ENCODE measurements at places on chromosomes 11 and 22.

DNA sequence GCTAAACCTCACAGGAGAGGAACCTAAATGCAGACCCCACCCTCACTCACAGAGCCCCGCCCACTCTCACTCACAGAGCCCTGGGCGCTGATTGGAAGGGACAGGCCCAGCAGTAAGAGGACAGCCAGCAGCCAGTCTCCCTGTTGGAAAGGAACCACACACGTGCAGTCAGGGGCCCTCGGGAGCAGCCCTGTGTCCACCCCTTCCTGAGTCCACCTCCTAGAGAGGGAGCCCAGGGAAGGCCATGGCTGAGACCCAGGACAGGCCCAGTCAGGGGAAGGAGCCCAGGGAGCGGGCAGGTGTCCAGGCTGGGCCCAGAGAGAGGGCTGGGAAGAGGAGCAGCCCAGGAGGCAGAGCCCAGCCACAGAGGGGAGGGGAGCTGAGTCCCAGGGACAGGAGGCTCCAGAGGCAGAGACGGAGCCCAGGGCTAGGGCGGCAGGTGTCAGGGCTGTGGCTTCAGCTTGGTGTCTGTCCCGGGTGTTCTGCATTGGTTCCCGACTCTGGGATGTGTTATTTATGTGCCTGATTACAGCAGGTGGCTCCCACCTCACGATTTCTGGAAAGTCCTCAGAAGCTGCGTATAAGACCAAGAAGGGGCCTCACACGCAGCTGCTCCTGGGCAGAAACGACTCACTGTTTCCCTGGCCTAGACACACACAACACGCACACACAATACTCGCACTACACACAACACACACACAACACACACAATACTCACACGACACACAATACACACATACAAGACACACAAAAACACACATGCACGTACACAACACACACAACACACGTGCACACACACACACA, 9.0 kb upstream of the APOBEC3H start:
- DNase-seq: no peak

DNA sequence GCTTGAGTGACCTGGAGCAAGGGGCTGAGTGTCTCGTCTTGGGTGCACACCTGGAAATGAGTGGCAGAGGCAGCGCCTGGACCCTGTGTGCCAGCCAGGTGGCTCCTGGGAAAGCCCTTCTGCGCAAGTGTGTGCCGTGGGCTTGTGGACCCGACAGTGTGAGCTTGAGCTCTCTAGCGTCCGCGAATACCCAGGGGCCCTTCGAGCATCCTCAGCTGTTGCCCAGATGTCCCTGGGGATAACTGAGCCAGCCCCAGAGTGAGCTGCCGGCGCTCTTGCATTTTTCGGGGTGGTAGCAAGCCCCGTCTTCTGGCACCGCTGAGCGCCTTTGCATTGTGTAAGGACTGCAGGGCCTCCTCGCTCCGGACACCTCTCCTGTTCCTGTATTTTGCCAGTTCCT, 399.2 kb downstream of the TBC1D22A start:
- no peak for DNase-seq

DNA sequence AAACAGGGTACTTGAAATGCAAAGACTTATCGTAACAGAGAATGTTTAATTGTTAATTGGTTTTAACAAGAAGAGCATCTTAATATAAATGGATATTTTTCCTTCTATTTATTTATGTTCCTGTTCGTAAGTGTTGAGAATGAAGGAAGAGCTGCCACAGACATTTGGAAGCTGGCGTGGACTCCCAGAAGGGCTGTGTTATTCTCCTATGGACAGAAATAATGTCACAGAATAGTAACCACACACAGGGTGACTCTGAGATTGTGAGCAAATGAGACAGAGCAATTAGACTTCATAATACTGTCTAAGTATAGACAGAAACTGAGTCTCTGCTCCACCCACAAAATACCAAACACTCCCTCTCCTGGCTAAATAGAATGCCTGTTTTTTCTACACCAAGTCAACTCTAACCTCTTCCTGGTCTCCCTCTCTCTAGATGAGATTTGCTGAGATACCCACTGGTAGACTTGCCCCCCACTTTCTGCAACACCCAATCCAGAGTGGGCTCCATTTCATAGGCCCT, 6.1 kb downstream of the APOL3 start:
- DNase-seq: no peak

- DNase-seq: no peak
Measured at GRCh38 chr11:108511851-108512474, 13.8 kb upstream of the POGLUT3 start.

DNA sequence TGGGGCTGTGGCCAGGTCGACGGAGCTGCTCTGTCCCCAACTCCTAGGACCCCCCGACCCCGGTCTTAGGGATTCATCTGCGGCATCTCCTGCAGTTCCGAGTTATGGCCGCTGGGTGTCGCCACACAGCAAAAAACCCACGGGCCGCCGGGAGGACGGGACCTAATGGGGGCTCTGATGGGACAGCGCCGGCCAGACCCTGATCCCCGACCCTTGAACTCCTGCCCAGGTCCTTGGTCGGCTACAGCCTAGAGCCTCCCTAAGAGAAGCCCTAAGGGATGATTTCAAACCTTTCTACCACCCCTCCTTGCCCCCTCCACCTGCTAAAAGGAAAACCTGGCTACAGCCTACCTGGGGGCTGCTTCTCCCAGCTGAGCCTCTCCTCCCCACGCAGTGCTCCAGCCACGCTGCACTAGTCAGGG, 30.8 kb upstream of the LRRC10B start:
- DNase-seq: peak; percentile 12

DNA sequence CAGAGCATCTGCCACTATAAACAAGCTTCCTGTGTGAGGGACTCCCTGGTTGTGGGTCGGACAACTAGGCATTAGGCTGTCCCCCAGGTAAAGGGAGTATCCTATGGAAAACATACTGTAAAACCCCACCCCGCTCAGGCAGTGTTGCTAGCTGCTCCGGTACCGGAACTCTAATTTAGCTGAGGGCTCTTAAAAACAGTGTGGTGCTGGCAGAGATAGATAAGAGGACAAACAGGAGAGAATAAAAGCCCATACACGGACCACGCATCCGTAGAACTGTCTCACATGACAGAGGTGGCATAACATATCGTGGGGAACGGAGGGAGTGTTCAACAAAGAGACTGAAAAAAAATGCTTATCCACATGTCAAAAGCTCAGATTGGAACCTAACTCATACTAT, 3.4 kb upstream of the MOGAT2 start:
- DNase-seq: no peak

DNA sequence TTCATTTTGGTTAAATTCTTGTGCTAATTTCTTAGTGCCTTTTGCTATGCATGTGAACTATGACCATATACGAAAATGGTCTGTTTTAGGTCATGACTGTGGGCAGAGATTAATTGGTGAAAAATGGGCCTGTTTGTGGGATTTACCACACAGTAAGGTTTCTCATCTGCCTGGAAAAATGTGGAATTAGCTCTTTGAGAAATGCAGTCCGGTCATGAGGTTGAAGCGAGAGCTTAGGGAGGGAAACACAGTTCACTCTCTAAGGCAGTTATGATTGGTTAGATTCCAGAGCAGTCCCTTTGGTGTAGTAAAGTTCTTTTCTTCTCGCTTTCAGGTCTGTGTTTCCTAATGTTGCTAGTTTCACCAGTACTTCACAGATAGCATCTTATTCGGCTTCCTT, 1.2 kb upstream of the PDE3B start:
- no peak for DNase-seq

- DNase-seq: no peak
Measured at GRCh38 chr22:30652852-30653251, 14.8 kb downstream of the DUSP18 start.

- no peak for DNase-seq
Measured at GRCh38 chr22:36413022-36413775, 25.4 kb upstream of the MYH9 start.

DNA sequence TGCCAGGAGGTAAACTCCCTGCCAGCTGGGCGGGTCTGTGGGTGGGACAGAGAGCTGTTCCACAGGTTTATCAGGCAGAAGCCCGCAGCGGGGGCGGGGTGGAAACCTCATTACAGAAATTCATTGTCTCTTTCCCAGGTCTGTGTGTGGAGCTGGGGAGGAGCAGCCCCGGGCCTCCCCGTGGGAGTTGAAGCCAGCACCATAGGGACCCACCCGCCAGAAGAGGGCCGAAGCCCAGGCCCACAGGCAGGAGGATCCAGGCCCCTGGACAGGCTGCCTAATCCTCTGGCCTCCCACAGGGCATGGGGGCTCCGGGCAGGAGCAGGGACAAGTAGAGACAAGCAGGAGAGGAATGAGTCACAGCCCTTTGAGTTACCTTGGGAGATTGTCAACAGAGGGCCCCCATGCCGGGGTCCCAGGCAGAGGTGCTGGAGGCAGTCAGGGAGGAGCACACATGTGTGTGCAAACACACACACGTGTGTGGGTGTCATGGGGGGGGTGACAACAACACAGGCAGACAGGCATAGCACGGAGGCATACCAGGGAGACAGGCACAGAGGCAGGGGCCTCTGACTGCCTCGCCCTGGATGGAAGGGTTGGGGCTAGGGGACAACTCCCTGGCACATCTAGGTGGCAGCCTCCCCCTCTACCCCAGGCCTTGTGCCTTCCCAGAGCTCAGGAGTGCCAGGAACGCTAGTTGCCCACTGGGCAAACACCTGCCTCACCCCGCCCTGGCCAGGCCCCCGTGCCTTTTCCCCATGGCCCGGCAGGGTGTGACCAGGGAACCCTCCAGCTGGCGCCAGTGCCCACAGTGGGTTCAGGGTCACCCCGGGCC, 1.4 kb downstream of the CDC42BPG start:
- DNase-seq: no peak

DNA sequence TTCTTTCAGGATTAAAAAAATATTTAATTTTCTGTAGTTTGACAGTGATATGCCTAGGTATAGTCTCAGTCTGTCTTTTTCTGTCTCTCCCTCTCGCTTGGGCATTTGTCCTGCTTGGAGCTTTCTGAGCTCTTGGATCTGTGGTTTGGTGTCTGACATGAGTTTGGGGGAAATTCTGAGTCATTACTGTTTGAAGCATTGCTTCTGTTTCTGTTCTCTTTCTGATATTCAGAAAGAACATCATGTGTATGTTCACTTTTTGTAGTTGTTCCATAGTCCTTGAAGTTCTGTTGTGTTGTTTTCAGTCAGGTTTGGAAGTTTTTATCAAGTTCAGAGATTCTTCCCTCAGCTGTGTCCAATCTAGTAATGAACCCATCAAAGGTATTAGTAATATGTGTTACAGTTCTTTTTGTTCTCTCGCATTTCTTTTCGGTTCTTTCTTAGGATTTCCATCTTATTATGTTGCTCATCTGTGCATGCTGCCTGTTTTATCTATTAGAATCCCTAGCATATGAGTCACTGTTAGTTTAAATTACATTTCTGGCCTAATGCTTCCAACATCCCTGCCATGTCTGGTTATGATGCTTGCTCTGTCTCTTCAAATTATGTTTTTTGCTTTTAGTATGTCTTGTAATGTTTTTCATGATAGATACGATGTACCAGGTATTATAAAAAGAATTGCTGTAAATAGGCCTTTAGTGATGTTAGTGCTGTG, 48.4 kb downstream of the DDX10 start:
- DNase-seq: no peak

GRCh38 chr11:128903248-128904061, 12.3 kb downstream of the KCNJ5 start:
- no peak for DNase-seq

DNA sequence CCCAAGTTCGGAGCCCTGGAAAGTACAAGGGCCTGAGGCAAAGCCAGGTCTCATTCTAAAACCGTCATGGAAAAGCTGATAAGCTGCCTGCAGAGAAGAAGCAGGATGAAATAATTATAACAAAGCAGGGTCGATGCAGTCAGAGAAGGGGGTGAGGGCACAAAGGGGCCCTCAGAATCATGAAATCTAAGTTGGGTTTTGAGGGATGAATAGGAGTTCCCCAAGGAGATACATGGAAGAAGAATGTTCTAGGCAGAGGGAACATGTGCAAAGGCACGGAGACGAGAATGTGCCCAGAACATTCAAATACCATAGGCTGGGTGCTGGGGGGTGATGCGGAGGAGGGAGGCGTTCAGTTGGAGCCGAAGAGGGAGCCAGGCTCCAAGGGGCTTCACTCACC, 25.0 kb downstream of the IGLL1 start:
- no peak for DNase-seq

DNA sequence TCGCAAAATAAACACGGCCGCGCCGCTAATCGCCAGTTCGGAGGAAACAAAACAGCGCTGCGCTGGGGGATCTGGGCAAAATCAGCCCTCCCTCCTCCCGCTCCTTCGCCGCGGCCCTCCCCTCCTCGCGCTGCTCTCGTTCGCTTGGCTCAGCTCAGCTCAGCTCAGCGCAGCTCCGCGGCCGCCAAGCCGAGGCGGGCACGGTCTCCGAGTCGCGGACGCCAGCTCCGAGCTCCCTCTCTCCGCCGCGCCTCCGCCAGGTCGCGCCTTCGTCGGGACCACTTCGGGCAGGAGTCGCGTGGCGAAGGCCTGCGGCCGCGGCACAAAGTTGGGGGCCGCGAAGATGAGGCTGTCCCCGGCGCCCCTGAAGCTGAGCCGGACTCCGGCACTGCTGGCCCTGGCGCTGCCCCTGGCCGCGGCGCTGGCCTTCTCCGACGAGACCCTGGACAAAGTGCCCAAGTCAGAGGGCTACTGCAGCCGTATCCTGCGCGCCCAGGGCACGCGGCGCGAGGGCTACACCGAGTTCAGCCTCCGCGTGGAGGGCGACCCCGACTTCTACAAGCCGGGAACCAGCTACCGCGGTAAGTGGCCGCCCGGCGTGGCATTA, at the start of gene SPON1:
Gene SPON1 (plus strand): TSS at position 162 of the 607 bp plus-strand sequence. CDS start 182 bp downstream, at position 344.
- no peak for DNase-seq

- no peak for DNase-seq
Measured at GRCh38 chr22:43238526-43239006, 51.6 kb upstream of the TTLL12 start.

DNA sequence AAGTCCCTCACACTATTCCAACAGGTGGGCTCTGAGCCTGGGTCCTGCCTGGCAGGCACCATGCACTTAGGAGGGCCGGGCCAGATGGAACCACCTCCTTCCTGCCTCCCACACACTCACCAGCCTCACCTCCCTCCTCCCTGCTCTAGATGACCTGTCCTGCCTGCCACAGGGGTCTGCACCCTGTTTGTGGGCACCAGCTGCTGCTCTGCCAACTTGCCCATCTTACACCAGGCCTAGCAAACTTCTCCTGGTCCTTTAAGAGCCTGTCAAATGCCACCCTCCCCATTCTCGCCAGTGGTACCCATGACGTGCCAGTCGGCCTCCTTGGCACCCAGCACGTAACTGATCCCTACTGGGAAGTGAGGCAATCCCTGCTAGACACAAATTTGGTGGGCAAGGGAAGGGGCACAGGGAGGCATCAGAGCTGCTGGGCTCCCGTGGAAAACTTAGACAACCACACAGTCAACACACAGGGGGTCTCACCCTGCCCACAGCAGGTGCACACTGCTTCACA, 3.1 kb downstream of the MOB2 start:
- no peak for DNase-seq
